ENCODE measurements at places on chromosomes 3 and 15. TPM values are rescaled to one million over a fixed set of nuclear protein-coding genes. Genes with fewer than 3 reads are reported as not detected.

SLC6A6 gene
- 46.3 TPM for total RNA-seq

GOLGA8Q gene
- not detected for total RNA-seq

BDH1 gene
- 49.0 TPM for total RNA-seq

TMEM207 gene
- total RNA-seq: 1.4 TPM

TMEM40 gene
- 0.98 TPM for total RNA-seq
